ENCODE measurements at places on chromosomes 7 and 10.
A peak's percentile ranks its signal among the peaks of the same experiment; 100 is the strongest.

DNA sequence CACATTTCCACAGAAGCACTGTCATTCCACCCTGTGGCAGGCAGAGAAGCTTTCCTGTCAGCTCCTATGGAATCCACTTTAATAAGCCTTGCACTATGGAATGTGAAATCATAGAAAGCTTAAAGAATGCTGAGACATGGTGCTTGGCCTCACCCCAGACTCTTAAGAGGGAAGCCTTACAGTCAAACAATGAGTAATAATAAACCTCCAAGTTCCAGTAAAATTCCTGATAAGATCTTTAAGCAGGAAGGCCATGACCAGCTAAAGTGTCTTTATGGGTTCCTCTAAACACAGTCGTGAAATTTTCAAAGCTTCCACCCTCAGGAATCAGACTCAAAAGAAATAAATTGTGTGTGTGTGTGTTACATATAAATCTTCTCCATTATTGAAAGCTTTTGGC lies 11.9 kb upstream of the TEX36 start:
- DNase-seq: no peak

GRCh38 chr10:22722626-22723169 lies 8.3 kb upstream of the PIP4K2A start:
- no peak for DNase-seq

- no peak for DNase-seq
Measured at GRCh38 chr10:76192694-76193320, 761.4 kb downstream of the LRMDA start.

DNA sequence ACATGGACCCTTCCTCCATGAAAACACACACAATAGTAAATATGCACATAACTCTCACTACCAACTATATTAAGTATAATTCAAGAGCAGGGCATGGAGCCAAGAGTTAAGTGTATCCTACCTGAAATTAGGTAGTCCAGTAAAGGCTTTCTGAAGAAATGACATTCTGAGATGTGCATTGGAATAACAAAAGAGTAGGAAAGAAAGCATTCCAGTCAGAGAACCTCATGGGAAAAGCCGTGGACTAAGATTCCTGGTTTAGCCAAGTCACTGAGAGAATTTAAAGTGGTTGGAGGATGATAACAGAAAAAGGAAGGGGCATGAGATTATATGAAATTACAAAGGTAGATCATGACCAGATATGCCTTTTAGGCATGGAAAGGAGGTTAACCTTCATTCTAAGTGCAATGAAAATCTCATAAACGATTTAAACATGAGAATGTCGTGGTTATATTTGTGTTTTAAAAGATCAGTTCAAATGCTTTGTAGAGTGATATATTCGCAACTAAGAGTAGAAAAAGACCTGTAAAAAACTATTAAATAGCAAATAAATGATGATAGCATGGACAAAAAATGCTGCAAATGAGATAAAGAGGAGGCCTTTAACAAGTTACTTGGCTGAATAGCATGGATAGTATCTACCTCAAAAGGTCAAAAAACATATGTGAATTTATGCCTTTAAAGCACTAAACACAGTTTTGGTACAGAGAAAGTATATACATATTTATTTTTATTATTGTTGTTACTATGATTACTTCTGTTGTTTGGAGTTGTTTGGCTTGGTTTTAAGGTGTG lies 767.4 kb upstream of the GHITM start:
- no peak for DNase-seq

GRCh38 chr7:112293416-112293815 lies 86.9 kb downstream of the ZNF277 start:
- DNase-seq: no peak

DNA sequence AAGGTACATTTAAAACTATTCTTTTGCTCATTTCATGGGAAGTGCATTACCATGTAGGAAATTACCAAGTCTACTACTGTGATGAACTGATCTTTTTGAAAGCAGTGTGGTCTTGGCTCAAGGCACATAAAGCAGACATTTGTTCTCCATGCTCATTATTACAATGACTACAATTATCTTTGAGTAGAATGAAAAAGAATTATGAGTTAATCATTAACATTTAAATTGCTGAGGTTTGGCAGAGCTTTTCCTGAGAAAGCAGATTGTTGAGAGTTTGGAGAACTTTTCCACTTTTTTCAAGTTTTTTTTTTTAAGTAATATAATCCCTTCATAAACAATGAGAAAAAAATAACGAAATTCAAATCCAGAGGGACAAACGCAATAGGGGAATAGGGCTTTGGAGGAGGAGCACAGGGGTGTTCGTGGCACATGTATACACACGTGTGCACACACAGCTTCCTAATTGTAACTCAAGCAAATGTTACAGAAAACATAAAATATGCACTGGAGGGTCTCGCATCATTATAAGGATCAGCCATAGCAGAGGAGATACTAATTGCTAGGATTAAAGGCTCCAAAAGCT lies 8.9 kb upstream of the CUBN start:
- DNase-seq: no peak

DNA sequence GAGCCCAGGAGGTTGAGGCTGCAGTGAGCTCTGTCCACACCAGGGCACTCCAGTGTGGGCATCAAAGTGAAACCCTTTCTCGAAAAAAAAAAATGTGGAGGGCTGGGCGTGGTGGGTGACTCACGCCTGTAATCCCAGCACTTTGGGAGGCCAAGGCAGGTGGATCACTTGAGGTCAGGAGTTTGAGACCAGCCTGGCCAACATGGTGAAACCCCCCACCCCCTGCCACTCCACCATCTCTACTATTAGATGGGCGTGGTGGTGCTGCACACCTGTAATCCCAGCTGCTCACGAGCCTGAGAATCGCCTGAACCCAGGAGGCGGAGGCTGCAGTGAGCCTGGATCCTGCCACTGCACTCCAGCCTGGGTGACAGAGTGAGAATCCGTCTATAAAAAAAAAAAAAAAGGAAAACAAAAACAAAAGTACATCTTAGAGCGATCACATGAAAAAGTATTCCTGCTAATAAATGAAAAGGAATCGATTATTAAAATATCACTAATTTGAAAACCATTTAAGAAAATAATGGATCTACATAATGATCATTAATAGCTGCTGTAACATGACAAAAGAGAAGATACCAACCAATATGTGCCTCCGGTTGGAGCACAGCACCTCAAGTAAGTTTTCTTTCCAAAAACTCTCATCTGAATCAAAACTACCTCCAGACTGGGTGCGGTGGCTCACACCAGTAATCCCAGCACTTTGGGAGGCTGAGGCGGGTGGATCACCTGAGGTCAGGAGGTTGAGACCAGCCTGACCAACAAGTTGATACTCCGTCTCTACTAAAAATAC lies 4.9 kb downstream of the HNRNPF start:
- no peak for DNase-seq

- peak; percentile 20 for DNase-seq
Measured at GRCh38 chr10:43683451-43684291, 35.0 kb upstream of the ZNF32 start.

DNA sequence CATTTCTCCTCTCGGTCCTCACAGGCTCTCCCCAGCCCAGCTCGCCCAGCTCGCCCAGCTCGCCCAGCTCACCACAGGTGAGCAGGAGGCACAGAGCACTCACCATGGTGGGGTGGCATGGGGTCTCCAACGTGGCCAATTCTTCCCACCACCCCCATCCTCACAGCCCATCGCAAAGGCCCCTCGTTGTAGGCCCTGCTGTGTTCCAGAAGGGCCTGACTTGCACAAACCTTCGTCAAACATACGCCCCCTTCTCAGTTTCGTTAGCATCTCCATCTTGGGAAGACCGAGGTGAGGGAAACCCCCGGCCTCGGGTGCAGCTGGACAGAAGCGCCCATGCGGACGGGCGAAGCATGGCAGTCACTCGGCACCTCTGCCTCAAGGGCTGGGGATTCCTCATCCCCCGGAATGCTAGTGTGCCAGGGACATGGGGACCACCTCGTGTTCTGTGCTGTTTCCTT lies 304.6 kb downstream of the TNS3 start:
- DNase-seq: no peak

DNA sequence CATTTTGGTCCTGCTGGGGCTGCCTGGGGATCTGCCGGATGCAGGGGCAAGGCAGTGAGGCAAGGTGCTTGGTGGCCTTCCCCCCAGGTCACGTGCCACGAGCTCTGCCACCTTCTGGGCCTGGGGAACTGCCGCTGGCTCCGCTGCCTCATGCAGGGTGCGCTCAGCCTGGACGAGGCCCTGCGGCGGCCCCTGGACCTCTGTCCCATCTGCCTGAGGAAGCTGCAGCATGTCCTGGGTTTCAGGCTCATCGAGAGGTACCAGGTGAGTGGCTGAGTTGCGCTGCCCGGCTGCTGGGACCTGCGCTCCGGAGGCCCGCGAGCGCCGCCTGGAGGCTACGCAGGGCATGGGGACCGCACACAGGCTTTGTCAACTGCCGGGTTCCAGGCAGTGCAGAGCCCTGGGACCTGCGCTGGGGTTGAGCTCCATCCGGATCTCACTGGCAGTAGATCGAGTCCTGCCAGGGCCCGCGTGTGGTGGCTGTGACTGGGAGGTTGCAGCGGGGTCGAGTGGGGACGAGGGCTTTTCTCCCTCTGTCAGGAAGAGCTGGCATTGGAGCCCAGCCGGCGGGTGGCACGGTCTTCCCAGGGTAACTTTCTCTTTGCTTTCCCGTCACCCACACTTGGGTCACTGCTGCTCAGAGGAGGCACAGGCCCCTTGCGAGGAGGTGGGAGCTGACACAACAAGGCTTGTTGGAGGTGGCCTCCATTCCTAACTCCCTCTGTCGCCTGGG lies 21.7 kb downstream of the AMZ1 start:
- DNase-seq: peak; percentile 80

DNA sequence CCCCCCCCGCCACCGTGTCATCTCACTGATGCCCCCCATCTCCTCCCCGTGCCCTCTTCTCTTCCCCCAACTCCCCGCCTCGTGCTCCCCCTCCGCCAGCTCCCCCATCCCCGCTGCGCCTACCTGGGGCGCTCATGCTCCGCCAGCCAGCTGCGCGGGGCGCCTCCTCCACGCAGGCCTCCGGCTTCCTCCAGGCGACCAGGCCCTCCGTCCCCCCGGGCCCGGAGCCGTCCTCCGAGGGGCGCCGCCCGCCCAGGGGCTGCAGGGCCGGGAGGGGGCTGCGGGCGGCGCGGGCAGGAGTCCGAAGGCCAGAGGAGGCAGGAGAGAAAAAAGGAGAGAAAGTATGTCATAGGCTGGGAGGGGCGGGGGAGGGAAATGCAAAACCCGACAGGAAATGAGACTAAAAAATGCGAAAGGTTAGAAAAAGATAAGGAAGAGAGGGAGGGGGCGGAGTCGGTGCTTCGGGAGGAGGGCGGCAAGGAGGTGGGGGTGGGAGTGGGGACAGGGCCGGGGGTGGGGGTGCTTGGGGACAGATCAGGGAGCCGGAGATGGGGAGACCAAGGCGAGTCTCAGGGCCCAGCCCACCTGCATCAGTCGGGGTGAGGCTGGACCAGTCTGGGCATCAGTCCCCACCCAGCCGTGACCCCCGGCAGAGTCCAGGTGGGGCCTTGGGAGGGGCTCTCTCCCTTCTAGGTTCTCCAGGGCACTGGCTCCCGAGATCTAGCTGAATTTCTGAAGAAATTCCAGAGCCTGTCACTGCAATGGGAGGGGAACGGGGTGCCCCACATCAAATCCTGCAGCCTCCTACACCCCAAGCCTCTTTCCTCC lies at the start of gene CARD11:
CARD11 (minus strand) TSS at position 324 of the 828 bp plus-strand sequence. CDS start 85,361 bp downstream, outside the sequence.
- peak; percentile 55 for DNase-seq

- DNase-seq: no peak
Measured at GRCh38 chr7:20287317-20287716, 43.4 kb upstream of the ITGB8 start.

DNA sequence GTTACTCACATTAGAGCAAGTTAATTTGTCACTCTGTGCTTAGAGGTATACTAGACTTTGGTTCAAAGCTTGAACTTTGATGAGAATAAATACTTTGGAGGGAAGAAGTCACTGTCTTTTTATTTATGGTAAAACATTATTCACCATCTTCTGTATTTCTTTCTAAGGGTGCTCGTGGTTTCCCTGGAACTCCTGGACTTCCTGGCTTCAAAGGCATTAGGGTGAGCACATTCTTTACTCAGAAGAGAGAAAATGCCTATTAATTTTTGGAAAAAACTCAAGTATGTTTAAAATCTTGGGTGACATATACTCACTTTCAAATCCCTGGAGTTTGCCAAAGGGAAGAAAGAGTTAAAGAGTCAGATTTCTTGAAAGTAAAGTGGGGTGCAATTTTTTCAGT lies 10.8 kb downstream of the COL1A2 start:
- no peak for DNase-seq

- DNase-seq: no peak
Measured at GRCh38 chr7:43700059-43700501, 29.2 kb downstream of the COA1 start.

DNA sequence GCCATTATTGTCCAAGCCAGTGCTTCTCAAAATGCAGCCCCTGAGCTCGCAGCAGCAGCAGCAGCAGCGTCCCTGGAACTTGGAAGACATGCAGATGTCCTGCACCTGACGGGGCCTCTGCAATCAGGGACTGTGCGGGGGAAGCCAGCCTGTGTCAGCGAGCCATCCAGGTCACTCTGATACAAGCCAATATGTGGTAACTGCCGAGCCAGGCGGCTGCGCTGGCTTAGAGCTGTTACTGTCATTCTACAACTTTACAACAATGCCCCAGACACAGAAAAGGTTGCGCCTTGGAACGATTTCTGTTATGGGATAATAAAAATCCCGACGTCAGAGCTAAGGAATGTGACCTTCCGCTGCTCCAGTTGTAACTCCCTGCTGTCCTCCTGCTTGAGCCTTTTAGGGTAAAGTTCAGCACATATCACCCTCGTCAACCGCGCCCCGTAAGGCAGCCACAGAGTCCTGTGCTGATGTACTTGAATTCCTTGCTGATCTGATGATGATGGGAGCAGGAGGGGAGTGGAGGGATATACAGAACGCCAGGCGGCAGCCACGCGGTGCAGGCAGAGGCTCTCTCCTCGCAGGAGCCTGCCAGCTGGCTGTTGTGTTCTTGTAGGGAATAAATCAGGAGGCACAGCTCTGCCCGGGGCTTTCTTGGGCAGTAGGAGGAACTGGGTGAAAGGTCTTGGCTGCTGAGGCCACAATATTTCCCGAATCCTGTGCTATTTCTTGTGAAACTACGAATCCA lies 20.0 kb upstream of the CRYGN start:
- no peak for DNase-seq

DNA sequence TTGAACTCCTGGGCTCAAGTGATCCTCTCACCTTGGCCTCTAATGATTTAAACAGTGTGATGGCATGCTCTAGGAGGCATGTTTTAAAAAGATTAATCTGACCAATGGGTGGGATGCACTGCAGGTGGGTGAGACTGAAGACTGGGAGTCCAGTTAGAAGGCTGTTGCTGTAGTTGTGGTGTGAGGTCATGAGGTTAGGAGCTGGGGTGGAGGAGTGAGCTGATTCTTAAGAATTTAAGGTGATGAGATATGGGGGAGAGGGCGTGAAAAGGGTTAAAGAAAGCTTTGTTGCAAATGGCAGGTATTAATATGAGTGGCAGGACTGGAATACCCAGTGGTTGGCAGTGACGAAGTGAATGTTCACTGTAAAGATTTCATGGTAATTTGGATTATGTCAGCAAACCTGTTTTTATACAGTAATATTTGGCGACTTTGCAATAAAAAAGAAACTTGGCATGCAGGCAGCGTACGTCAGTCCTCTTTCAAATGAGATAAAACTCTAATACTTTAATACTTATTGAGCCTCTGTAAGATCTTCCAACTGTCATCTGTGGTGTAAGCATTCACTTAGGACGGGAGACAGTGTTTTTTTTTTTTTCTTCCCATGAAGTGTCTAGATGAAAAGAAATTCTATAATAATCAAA lies 72.8 kb upstream of the MTPN start:
- no peak for DNase-seq

- no peak for DNase-seq
Measured at GRCh38 chr7:37416378-37417106, 32.1 kb downstream of the ELMO1 start.

GRCh38 chr7:24419511-24419910 lies 135.5 kb downstream of the NPY start:
- DNase-seq: no peak

GRCh38 chr7:2444476-2444875 lies 31.7 kb downstream of the GRIFIN start:
- DNase-seq: no peak

All from activated T-cell treated with anti-CD3 and anti-CD28 coated beads, Interleukin-2, amount 50 U/mL, for 72 hours (primary cell).